Hepatocyte (in vitro differentiated cells): ENCODE measurements at places on chromosomes 5 and 9. TPM values are rescaled to one million over a fixed set of nuclear protein-coding genes. Genes with fewer than 3 reads are reported as not detected.

ZBTB5 gene
- polyA plus RNA-seq = 3.8 and 4.3 TPM in 2 replicates

DNA sequence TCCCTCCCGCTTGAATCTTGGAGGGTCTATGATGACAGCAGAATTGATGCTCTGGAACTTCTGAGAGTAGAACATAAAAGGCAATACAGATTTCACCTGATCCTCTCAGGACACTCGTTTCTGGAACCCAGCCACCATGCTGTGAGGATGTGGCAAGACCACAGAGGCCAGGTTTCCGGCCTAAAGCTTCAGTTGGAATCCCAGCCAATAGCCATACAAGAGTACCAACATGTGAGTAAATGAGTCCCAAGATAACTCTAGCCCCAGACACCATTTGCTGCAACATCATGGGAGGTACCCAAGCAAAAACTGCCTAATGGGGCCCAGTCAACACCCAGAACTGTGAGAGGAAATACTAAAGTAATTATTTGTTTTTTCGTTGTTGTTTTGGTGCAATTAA lies 65.7 kb upstream of the MARCHF11 start:
- DNase-seq = no peak

IL3 gene
- not detected in 2 replicates for polyA plus RNA-seq

- no peak for DNase-seq
Measured at GRCh38 chr5:109186759-109187158, 223.0 kb downstream of the PJA2 start.

TAF11L10 gene
- not detected in 2 replicates for polyA plus RNA-seq

CDKN2B-AS1 gene
- polyA plus RNA-seq = 0.26 and 0.68 TPM in 2 replicates

- peak; percentile 5 for DNase-seq
Measured at GRCh38 chr9:17905781-17906175, 326.9 kb downstream of the SH3GL2 start.

- DNase-seq = no peak
Measured at GRCh38 chr9:134942011-134942787, 24.5 kb upstream of the FCN1 start.
